NCI-H1417 treated with DMSO at 0.1 percent for 48 hours (cell line): ENCODE measurements at places on chromosomes 12 and 14.

- DNase-seq: no peak
These were observed 35.9 kb downstream of the FZD10 start for GRCh38 chr12:130198026-130198662.

GRCh38 chr12:45681465-45681864 is 48.0 kb upstream of the ARID2 start:
- no peak for DNase-seq

GRCh38 chr14:82854901-82855300 is 1321.2 kb upstream of the SEL1L start:
- DNase-seq: no peak

DNA sequence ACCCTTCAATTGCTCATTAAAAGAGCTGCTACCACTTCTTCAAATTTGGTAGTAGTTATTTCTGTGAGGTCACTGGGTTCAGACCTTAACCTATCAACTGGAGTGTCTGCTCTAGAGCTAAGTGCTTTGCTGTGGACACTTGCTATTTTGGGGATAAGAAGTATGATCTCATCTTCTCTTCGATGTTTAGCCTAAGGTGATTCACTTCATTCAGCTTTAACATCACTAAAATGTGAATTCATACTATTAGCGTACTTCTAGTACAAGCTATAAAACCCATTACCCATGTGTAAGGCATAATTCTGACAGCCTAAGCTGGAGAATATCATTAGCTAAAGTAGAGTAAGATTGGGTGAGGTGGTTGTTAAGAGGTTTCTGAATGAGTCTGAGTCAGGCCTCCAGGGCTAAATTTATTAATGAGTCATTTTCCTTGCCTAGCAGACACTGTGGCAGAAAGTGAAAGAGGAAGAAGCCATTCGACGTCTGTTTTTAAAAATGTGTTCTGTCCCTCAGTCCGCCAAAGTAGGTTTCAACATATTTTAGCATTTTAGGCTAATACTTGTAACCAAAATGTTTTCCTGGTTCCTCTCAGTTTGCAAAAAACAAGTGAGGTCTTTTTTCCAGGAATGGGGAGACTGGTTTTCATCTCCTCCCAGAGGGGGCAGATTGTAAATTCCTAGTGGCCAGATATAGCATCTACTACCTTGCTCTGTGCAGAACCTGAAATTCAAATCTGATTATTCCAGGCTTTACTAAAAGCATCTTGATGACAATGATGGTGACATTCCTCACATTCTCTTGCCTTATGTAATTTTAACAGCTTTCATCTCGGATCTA is 103.6 kb downstream of the SSPN start:
- DNase-seq: no peak

DNA sequence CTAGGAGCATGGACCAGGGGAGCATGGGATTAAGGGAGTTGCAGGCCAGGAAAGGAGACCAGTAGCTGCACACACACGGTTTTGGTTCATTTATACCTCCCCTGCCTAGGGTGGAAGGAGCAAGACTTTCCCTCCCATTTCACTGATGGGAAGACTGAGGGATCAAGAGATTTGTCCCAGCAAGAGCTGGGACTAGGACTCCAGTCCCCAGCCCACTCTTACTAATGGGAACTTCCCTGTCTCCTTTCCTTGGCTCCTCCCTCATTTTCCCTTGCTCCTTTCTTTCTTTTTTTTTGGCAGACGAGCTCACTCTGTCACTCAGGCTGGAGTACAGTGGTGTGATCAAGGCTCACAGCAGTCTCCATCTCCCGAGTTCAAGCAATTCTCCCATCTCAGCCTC is 13.0 kb downstream of the SCNN1A start:
- no peak for DNase-seq
